SK-N-SH (cell line): ENCODE measurements at places on chromosomes 1 and 21. TPM values are rescaled to one million over a fixed set of nuclear protein-coding genes. Genes with fewer than 3 reads are reported as not detected.

DNA sequence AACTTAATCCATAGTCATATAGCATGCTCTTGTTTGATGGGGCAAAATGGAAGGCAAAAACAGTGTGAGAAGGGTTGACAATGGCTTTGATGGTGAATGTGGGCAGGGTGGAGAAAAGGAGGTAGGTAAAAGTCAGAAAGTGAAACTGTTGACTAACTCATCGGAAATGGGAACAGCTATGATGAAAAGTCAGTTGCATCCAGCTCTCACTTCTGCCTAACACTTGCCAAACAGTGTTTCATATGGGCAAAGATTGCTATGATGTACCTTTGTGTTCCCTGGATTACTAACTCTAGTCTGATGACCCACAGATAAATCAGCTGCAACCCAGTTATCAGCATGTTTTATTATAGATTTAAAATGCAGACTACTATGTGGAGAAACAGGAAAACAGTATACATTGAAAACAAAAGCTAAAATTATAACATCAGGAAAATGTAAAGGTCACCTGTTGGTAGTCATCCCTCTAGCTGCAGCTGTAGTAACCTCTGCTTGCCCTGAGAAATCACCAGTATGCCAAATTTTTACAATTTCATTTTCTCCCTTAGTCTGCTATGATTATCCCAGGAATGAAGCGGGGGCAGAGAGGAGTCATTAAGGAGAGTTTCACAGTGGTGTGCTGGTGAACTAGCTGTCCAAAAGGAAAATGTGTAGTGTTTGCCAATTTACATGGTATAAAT is 11.7 kb downstream of the TNFSF18 start:
- no peak for DNase-seq
- peaks cover 9% of the 10 kb centered on the region; the same call in 1 of the 2 replicates for H3K4me1 ChIP-seq
- no peak overlapping the region for H3K4me3 ChIP-seq
- H3K27ac ChIP-seq = no peak overlapping the region
- peaks cover 5% of the 10 kb centered on the region; the same call in 1 of the 2 replicates for H3K36me3 ChIP-seq
- H3K27me3 ChIP-seq = no peaks in the 10 kb centered on the region

- H3K4me3 ChIP-seq = no peak overlapping the region
- H3K4me1 ChIP-seq = no peaks in the 10 kb centered on the region
- no peak for DNase-seq
- no peaks in the 10 kb centered on the region for H3K36me3 ChIP-seq
Measured at GRCh38 chr1:211885747-211886522, 55.4 kb upstream of the LPGAT1 start.

DNA sequence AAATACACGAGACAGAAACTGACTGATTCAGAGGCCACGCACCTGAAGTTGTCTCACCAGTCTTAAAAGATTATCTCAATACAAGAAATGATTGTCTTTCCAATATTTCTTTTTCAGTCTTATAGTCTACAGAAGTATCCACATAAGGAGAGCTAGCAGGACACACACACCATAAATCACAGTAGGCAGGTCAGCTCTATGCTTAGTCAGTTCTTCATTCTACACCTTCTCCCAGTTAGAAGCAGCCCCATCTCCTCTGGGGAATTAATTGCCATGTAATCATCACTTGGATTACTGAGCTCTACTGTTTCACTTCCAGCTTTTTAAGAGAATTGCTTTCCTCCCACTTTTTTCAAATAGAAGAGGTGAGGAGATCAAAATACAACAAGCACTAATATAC is 59.6 kb downstream of the SMYD3 start:
- no peak for DNase-seq
- no peak overlapping the region for H3K4me3 ChIP-seq
- H3K27ac ChIP-seq = no peak overlapping the region
- no peaks in the 10 kb centered on the region for H3K36me3 ChIP-seq
- H3K27me3 ChIP-seq = no peaks in the 10 kb centered on the region
- H3K4me1 ChIP-seq = peaks cover 18% of the 10 kb centered on the region

DNA sequence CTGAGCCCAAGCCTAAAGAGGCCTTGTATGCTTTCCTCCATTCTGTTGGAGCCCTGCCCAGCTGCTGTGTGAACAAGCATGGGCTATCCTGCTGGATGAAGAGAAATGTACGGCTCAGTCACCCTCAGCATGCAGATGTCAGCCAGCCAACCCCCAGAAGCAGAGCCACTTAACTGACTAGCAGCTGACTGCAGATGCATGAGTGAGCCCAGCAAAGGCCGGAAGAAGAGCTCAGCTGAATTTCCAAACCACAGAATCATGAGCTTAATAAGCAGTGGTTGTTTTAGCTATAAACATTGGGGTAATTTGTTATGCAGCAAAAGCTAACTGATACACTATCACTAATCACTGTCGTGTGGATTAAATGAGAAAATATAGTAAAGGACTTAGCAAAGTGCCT is 39.0 kb downstream of the FOXO6 start:
- no peak for DNase-seq
- H3K27ac ChIP-seq = no peak overlapping the region; the same call in 1 of the 2 replicates
- no peaks in the 10 kb centered on the region for H3K27me3 ChIP-seq
- H3K4me1 ChIP-seq = peaks cover 44% of the 10 kb centered on the region; the same call in 1 of the 2 replicates

GRCh38 chr1:94614996-94615395 is 73.4 kb upstream of the F3 start:
- no peak overlapping the region for H3K4me3 ChIP-seq
- DNase-seq = no peak
- no peaks in the 10 kb centered on the region for H3K36me3 ChIP-seq
- no peak overlapping the region for H3K27ac ChIP-seq
- no peaks in the 10 kb centered on the region for H3K27me3 ChIP-seq

GRCh38 chr1:87449348-87449963 is 120.8 kb downstream of the LMO4 start:
- H3K27me3 ChIP-seq = no peaks in the 10 kb centered on the region
- no peak overlapping the region for H3K4me3 ChIP-seq
- H3K4me1 ChIP-seq = no peaks in the 10 kb centered on the region
- no peak for DNase-seq
- H3K27ac ChIP-seq = no peak overlapping the region
- no peaks in the 10 kb centered on the region for H3K36me3 ChIP-seq

DNA sequence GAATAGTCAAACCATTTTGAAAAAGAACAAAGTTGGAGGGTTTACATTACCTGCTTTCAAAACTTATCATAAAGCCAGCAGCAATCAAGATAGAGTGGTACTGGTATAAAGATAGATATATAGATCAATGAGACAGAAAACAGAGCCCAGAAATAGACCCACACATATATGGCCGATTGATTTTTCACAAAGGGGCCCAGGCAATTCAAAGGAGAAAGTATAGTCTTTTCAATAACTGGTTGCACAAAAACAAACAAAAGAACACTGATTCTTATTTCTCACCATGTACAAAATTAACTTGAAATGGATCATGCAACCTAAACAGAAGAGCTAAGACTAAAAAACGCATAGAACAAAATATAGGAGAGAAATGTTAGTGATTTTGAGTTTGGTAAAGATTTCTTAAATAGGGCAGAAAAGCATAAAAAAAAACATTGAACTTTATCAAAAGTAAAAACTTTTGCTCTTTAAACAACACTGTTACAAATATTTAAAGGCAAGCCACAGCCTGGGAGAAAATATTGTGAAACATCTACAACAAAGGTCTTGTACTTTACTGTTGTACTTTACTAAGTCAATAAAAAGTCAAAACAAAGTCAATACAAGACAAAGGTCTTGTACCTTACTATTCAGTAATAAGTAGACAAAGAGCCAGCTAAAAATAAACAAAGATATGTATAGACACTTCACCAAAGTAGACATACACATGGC is 50.2 kb downstream of the ST3GAL3 start:
- H3K36me3 ChIP-seq = no peaks in the 10 kb centered on the region
- no peaks in the 10 kb centered on the region for H3K27me3 ChIP-seq
- DNase-seq = no peak
- no peak overlapping the region for H3K27ac ChIP-seq
- no peaks in the 10 kb centered on the region for H3K4me1 ChIP-seq

- H3K27me3 ChIP-seq = no peaks in the 10 kb centered on the region
- DNase-seq = no peak
- H3K4me3 ChIP-seq = no peak overlapping the region
- H3K4me1 ChIP-seq = peaks cover 10% of the 10 kb centered on the region; the same call in 1 of the 2 replicates
Measured at GRCh38 chr21:41823166-41823565, 56.0 kb downstream of the PRDM15 start.

GRCh38 chr1:228022571-228023293 is 15.9 kb downstream of the WNT3A start:
- DNase-seq = no peak
- no peak overlapping the region for H3K4me3 ChIP-seq
- H3K27me3 ChIP-seq = no peaks in the 10 kb centered on the region; the same call in 1 of the 2 replicates
- no peaks in the 10 kb centered on the region for H3K4me1 ChIP-seq

- no peak for DNase-seq
- H3K27ac ChIP-seq = no peak overlapping the region
- no peaks in the 10 kb centered on the region for H3K27me3 ChIP-seq
Measured at GRCh38 chr1:174174461-174175329, 15.4 kb downstream of the RABGAP1L start.

- no peaks in the 10 kb centered on the region for H3K36me3 ChIP-seq
- H3K4me3 ChIP-seq = no peak overlapping the region
- no peaks in the 10 kb centered on the region for H3K27me3 ChIP-seq
Measured at GRCh38 chr1:160576884-160577283, 2.4 kb downstream of the CD84 start.

DNA sequence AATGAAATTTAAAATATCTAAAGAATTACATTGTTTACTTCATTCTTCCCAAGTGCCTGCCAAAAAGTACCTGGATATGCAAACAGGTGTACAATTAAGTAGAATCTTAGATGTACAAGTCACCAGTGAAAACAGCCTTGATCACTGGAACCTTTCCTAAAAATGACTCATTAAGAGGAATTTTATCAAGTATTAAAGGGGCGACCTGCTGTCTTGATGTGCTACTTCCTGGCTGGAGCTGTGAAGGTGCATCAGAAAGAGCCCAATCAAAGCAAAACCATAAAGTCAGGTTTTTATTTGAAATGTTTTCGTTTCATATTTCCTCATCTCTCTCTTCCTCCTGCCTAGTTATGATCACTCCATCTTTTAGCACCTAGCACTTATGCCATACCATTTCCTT is 33.4 kb downstream of the IFI44 start:
- no peak overlapping the region for H3K4me3 ChIP-seq
- no peak for DNase-seq
- no peaks in the 10 kb centered on the region for H3K36me3 ChIP-seq
- no peak overlapping the region for H3K27ac ChIP-seq
- H3K4me1 ChIP-seq = peaks cover 8% of the 10 kb centered on the region; the same call in 1 of the 2 replicates

DNA sequence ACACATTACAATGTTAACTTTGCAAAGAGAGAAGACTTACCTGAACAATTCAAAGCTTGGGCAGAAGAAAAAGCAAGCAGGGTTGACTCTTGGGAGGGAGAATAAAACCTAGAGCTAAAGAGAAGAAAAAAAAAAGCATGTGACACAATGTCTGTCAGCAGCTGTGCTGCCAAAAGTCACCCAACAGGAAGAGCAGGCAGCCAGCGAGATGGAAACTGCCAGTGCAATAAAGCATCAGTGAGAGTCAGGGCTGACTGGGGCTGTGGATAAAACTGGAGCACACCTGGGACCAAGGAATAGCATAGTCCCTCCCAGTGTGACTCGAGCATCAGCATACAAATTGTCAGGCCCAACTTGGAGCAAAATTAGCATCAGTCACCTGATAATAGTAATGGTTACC is 65.0 kb upstream of the SLC22A15 start:
- no peak overlapping the region for H3K4me3 ChIP-seq
- peaks cover 5% of the 10 kb centered on the region for H3K4me1 ChIP-seq
- no peaks in the 10 kb centered on the region for H3K36me3 ChIP-seq

DNA sequence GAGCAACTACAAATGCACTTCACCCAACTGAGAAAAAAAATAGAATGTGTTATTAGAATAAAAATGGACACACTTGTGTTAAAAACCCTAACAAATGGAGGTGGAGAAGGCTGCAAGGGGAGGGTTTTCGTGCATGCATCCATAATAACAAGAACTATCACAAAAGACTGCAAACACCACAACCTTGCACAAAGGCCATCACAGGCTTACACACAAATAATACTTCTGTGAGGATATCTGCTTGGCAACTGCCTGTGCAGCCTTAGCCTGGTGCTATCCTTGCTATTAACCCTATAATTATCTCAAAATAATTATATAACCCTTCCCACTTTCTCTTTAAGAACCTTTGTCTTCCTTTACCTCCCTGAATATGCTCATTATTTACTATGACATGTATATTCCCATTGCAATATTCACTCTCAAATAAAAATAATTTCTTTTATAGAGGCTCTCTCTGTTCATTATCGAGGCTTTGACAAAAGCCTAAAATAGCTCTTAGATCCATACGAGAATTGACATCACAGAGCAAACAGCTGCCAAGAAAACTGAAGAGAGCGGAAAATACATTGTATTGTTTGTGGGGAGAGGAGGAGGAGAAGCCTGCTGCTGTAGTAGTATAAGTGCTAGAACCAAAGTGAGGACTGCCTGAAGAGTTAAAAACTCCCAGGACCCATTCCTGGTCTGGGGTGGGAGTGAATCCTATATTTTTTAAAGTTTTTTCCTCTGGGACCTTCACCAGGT is 1768.7 kb downstream of the BRINP3 start:
- H3K4me3 ChIP-seq = no peak overlapping the region
- no peak overlapping the region for H3K27ac ChIP-seq
- no peaks in the 10 kb centered on the region for H3K36me3 ChIP-seq
- H3K27me3 ChIP-seq = no peaks in the 10 kb centered on the region
- H3K4me1 ChIP-seq = no peaks in the 10 kb centered on the region

GRCh38 chr1:211951856-211952255 is 83.5 kb downstream of the INTS7 start:
- no peak overlapping the region for H3K27ac ChIP-seq
- H3K4me3 ChIP-seq = no peak overlapping the region
- no peaks in the 10 kb centered on the region for H3K4me1 ChIP-seq
- peaks cover 33% of the 10 kb centered on the region for H3K36me3 ChIP-seq
- no peaks in the 10 kb centered on the region for H3K27me3 ChIP-seq
- no peak for DNase-seq

- no peak overlapping the region for H3K27ac ChIP-seq
- H3K27me3 ChIP-seq = no peaks in the 10 kb centered on the region
- DNase-seq = peak; percentile 4
- H3K36me3 ChIP-seq = no peaks in the 10 kb centered on the region
Measured at GRCh38 chr1:15137809-15138208, 15.7 kb upstream of the TMEM51 start.

DNA sequence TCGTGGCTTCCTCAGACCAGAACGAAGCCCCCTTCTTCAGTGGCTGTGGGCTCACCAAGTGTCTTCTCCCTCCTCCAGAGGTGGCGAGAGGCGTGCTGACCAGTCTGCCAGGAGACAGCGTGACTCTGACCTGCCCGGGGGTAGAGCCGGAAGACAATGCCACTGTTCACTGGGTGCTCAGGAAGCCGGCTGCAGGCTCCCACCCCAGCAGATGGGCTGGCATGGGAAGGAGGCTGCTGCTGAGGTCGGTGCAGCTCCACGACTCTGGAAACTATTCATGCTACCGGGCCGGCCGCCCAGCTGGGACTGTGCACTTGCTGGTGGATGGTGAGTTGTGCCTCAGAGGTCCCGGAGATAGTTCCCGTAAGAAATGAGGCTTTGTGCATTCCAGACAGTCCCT is 24.0 kb downstream of the IL6R start:
- H3K4me1 ChIP-seq = peaks cover 4% of the 10 kb centered on the region
- DNase-seq = no peak
- no peak overlapping the region for H3K27ac ChIP-seq
- H3K36me3 ChIP-seq = no peaks in the 10 kb centered on the region

The GPR157 gene
- 1.8 and 2.1 TPM in 2 replicates for polyA plus RNA-seq

The PIK3R3 gene
- 4.0 and 6.2 TPM in 2 replicates for polyA plus RNA-seq

The SPRR2G gene
- not detected in 2 replicates for polyA plus RNA-seq

The CYP4X1 gene
- polyA plus RNA-seq = 0.67 and 0.88 TPM in 2 replicates

The HES5 gene
- 0.03 and 0.05 TPM in 2 replicates for polyA plus RNA-seq

The PITHD1 gene
- 36.3 and 41.8 TPM in 2 replicates for polyA plus RNA-seq

The SNRPE gene
- 177 and 359 TPM in 2 replicates for polyA plus RNA-seq

The FCRL2 gene
- not detected in 2 replicates for polyA plus RNA-seq

The SLAMF9 gene
- polyA plus RNA-seq = 0.12 and 0.19 TPM in 2 replicates

The COQ8A gene
- polyA plus RNA-seq = 11.8 and 12.1 TPM in 2 replicates

The TACSTD2 gene
- polyA plus RNA-seq = 0.02 TPM in 1 of 2 replicates, not detected in the other

The TNNI3K gene
- 0.31 and 0.52 TPM in 2 replicates for polyA plus RNA-seq

The OR10Z1 gene
- polyA plus RNA-seq = not detected in 2 replicates

The TMEM200B gene
- 1.5 and 2.0 TPM in 2 replicates for polyA plus RNA-seq

The KIRREL1 gene
- 47.8 and 52.3 TPM in 2 replicates for polyA plus RNA-seq

The OR2AK2 gene
- polyA plus RNA-seq = 0.06 TPM in 1 of 2 replicates, not detected in the other

The NPHP4 gene
- polyA plus RNA-seq = 4.6 and 7.0 TPM in 2 replicates
